ENCODE measurements at places on chromosomes 12 and 14.

GRCh38 chr14:91374287-91374878 lies 43.2 kb downstream of the CCDC88C start:
- no peak for DNase-seq

- DNase-seq: no peak
These were observed 82.5 kb downstream of the ETV6 start for GRCh38 chr12:11732023-11732422.

GRCh38 chr14:102592763-102593060 lies 263 bp downstream of the RCOR1 start:
- no peak for DNase-seq

DNA sequence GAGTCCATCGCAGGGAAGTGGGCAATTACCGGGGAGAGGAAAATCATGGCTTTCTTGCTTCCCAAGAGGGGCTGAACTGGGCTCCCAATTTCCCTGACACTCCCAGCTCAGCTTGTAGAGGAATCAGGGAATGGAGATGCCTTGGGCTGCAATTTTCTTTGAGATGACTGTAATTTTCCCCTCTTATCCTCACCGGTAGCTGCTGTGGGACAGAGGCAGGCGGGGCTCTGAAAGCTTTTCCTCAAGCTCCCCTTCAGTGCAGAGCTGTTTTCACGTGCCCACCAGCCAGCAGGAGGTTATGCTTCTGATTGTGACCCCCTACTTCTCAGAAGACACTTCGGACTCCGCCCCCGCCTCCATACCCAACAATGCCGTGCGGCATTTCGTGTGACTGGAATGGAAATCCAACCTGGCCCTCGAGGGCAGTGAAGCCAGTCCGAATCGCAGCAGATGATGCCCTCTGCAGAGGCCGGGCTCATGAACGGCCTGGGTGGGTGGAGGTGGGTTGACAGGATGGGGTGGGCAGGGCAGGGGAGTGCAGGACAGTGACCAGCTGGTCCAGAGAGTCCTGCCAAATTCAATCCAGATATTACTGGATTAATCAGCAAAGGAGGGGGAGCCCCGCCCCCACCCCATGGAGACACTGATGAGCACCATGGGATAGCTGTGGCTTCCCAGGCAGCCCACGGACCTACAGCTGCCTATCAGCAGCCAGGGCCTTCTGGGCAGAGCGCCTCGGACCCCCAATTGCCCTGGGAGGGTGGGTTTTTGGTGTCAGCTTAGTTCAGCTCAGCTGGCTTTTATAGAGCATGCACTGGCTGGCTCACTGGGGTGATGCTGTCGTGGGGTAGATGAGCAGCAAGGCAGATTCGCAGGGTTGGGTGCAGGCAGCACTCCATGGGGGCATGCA lies 37.6 kb downstream of the RTL1 start:
- no peak for DNase-seq

- no peak for DNase-seq
These were observed 79.8 kb downstream of the CCDC88C start for GRCh38 chr14:91337699-91338335.

DNA sequence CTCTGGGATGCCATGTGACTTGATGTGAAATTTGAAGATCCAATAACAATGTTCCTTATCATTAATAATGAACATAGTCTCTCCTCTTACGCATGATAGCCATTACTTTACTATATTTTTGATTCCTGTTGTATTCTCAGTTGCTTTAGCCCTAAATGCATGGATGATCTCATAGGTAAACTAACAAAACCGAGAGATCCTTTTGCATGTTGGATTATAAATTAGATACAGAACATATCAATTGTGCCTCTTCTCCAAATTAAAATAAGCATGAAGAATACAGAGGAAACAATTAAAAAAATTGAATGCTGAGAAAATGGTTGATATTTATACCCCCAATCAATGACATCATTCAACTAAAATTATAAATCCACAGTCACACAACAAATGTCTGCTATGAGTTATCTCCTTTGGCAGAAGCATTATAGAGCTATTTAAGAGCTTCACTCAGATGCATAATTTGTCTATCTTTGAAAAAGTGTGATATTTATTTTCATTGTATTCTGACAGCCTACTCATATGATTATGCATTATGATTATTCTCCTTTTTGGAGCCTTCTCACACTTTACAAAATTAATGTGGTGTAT lies 386.4 kb upstream of the STXBP6 start:
- DNase-seq: no peak

DNA sequence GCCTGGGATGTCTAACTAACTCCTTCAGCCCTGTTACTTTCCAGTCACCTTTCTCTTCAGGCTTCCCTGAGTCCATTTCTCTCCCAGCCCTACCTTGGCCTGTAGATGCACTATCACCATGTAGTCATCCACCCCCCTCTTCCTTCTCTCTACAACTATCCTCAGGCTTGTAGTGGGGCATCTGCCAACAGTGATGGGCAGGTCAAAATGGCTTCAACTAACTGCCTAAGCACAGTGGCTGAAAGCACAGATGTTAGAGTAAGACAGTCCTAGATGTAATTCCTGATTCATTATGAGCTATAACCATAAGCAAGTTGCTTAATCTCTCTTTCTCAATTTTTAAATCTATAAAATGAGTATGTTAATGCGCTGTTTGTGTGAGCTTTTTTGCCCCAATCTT lies 133.6 kb upstream of the NAV3 start:
- DNase-seq: no peak

GRCh38 chr14:20489093-20489994 lies 16.0 kb upstream of the RNASE10 start:
- DNase-seq: no peak

GRCh38 chr14:20746566-20746965 lies 879 bp downstream of the EDDM3A start:
- no peak for DNase-seq

GRCh38 chr12:115332945-115333344 lies 649.0 kb upstream of the TBX3 start:
- no peak for DNase-seq

DNA sequence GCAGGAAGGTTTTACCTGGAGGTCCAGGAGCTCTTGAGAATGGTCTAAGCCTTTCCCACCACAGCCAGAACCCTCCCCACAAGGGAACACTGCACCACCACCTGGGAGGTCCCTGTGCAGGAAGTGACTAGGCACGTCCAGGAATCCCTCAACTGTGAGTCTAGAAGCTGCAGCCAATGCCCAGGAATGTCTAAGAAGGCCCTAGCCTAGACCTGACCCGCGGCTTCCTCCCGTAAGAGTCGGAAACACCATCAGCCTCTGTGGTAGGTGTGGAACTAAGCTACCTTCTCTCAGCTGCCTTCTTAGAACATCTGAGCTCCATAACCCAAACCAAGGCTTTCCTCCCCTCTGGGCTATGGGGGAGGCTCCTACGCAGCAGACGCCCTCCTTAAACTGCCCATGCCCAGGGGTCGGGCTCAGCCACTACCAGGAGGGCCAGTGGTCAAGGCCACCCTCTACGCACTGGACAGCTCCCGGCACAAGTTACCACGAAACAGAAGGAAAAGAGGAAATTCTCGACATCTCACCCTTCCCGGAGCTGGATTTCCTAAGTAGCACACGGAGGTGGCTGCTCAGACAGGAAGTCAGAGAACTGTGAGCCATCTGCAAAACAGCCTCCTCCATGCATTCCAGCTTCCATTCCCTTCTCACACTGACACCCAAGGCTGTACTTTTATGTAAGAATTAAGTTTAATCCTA lies 25.5 kb downstream of the ZFYVE21 start:
- peak; percentile 56 for DNase-seq

GRCh38 chr12:11763760-11764520 lies 114.5 kb downstream of the ETV6 start:
- peak; percentile 84 for DNase-seq

DNA sequence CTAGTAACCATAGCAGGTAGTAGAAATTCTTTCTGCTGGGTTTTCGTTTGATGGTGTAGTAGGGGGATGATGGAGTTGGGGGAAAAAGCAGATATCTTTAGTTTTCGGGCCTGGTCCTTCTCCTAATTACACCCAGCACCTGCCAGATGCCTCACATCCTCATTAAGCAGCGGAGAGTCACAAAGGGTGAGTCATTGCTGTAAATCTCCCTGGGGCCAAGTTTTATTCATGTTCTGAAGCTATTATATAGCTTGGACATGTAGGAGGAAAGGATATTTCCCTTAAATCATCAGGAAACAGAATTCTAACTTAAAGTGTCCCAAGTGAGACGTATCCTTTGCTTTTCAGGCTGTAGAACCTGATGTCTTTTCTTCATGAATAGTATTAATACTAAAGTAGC lies 4.9 kb upstream of the NECAP1 start:
- DNase-seq: peak; percentile 35

- DNase-seq: no peak
These were observed 103.4 kb downstream of the SLC2A13 start for GRCh38 chr12:40002178-40003169.
